ENCODE measurements at places on chromosomes 5 and 9.

DNA sequence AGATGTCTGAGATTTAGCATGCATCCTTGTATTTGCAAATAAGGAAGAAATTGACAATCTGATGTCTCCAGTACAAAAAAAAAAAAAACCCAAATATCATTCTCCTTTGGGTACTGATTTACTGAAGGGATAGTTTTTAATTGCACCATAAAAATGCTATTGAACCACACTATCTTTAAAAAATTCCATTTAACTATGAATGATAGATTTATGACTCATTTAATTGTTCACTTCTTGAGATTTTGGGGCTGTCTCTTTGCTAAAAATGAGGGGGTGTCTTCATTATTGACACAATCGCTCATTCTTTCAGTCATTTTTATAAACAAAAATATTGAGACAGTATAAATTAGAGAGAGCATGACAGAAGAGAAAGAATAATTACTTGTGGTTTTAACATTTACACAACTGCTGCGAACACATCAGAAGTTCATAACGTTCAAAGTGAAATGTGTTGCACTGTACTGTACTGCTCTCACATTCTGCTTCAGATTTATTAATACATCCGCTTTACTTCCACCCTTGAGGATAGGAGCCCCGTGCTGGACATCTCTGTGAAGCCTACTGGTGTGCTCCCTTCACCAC lies 142.3 kb downstream of the MEF2C start:
- DNase-seq: no peak

GRCh38 chr5:108379722-108380530 lies 2.0 kb downstream of the FBXL17 start:
- peak; percentile 24 for DNase-seq

DNA sequence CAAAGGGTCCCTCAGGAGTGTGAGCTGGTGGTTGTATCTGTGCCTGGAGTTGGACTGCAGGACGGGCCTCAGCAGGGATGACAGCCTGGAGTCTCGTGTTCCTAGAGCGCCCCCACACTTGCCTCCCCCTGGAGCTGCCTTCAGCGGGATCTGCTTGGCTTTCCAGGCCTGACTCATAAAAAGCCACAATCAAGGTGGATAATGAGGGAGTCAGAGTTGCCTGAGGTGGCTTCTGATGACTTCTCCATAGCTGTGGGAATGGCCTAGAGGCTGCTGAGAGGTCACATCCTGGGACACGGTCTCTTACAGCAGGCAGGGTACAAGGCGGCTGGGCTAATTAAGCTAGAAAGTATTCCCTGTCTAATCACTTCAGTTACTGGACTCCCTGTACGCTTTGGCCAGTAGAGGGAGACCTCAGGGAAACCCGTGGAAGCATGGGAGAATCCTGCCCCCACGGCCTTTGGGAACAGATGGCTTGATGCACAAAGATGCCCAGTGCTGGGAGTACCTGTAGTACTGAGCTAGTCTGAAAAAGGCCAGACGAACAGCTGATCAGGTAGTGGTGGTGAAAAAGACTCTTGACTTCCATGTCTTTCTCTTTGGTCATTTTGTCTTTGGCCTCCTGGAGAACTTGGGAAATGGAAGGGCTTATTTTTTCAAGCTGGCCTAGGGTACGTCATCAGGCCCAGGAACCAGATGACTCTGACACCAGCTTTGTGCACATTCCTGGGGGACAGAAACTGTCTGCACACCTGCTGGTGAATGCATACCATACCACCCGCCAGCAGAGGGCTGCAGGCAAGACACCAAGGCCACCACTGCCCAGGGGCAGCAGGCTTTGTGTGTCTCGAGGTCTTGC lies 16.1 kb upstream of the FRRS1L start:
- peak; percentile 32 for DNase-seq

GRCh38 chr5:61455179-61456006 lies 123.3 kb downstream of the ZSWIM6 start:
- no peak for DNase-seq

DNA sequence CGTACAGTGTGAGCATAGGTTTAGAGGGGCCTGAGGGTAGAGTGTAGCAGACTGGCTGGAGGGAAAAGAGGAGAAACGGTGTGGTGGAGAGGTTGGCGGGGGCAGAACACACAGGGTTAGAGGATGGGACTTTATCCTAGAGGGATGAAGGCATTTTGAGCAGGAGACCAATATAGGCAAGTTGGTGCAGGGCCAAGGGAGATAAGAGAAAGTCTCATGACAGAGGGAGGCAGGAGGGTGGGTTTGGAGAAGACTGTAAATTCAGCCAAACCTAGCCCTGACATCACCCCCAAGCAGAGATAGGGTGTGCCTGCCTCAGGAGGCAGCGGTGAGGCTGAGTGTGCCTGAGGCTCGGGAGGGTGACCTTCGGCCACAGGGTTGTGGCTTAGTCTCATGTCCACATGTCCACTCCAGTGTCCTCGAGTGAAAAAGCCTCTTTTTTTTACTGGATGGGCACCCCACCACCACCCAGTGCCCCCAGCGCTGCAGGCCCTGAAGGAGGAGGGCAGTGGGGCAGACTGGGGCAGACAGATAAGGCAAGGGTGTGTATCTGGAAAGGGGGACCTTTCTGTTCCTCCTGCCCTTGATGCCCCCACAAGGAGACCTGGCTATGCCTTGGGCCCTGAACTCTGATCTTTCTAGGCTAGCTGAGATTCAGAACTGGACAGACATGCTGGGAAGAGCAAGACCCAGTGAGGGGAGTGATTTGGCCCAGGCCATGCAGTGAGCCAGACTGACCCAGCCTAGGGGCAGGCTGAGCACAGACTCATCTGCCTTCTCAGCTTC lies 108.7 kb downstream of the RGS3 start:
- no peak for DNase-seq

DNA sequence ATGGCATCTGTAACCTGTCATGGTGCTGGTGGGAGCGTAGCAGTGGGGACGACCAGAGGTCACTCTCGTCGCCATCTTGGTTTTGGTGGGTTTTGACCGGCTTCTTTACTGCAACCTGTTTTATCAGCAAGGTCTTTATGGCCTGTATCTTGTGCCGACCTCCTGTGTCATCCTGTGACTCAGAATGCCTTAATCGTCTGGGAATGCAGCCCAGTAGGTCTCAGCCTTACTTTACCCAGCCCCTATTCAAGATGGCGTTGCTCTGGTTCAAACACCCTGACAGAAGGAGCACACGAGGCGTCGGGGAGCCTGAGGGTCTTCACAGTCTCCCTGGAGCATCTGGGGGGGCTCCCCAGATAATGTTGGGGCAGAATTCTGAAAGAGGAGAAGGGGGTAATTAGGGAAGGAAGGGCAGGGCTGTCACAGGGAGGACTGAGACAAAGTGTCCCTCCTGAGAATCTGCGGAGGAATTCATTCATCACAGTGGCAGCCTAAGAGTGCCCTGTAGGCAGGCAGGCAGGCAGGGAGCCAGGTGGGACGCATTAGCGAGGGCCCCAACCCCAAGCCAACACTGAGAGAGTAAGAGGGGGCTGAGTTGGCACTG lies 21.3 kb upstream of the NCS1 start:
- DNase-seq: peak; percentile 75

DNA sequence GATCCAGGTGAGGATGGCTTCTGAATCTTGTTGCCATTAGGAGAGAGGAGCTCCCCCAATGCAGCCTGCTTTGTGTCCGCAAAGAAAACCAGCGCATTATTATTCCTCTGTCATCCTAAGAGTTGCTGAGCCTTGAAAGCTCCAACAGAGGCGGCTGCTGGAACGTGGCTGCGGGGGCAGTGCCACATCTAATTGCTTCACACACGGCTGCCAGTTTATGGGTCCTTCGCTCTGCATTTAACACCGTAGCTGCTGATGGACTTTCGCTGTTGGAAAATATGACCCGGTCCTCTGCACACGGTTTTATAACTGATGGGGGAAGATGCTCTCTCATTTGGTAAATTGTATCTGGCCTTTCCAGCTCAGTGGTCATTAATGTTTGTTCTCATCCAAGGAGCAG lies 38.0 kb downstream of the ZNF622 start:
- DNase-seq: no peak

DNA sequence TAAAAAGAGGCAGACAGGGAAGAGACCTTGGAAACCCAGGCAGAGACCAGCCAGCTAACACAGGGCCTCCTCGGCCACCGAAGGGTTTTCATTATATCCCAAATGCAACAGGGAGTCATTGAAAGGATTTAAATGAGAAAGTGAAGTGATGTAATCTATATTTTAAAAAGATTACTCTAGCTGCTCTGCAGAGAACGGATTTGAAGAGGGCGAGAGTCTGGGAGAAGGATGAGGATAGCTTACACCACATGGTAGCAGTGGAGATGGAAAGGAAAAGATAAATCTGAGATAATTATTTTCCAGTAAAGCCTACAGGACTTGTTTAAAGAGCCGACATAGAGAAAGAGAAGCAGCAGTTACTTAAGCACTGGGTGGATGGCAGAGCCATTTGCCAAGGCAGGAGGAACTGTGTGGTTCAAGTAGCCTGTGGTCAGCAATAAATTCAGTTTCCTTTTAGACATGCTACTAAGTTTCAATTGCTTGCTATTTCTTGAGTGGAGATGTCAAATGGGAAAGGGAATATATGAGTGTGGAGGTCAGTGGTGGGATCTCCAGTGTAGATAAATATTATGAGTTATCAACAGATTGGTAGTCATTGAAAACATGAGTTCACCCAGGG lies 9.3 kb downstream of the FBN2 start:
- no peak for DNase-seq

DNA sequence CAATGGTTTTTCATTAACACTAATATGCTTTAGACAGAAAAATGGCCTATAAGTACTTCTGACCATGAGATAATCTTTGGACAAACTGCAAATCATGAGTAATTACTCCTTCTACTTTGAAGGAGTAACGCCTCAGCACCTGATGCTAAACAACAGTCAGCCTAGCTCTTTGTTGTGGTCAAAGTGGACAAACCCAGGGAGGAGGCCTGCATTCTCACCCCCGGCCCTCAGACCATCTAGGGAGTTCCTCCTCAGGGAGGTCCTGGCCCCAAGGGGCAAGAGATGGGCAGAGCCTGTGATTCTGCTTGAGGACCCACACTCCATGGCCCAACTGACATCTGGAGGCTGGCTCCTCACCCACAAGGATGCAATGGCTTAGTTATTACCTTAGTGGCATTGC lies 48.2 kb upstream of the ANGPTL2 start:
- DNase-seq: no peak

- peak; percentile 16 for DNase-seq
These were observed 282.6 kb downstream of the ELAVL2 start for GRCh38 chr9:23543419-23543818.

GRCh38 chr9:35464141-35465025 lies 25.5 kb upstream of the RUSC2 start:
- DNase-seq: peak; percentile 70

DNA sequence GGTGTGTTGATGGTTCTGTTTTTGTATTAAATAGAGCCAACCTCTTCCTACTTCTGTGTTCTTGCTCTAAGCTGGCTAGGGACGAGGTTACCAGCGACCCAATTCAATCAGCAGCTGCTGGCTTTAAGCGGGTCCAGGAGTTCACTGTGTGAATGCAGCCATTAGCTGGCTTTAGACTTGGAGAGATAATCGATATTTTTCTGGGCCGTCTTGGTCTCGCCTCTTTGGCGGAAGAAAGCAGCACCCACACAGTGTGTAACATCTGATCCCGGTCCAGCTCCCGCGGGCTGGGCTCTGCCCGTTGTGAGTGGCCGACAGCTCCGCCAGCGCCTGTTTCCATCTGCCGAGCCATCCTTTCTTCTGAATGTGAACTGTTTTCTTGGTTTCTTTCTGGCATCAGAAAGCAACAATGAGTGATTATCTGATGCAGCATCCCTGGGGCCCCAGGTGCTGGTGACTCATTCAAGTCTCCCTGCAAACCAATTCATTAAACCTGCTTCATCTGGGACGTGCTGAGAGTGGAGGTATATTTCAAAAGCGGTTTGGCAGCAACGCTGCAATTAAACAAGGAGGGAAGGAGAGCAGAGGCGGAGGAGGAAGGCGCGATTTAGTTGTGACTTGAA lies 90.8 kb upstream of the IRX4 start:
- DNase-seq: no peak

DNA sequence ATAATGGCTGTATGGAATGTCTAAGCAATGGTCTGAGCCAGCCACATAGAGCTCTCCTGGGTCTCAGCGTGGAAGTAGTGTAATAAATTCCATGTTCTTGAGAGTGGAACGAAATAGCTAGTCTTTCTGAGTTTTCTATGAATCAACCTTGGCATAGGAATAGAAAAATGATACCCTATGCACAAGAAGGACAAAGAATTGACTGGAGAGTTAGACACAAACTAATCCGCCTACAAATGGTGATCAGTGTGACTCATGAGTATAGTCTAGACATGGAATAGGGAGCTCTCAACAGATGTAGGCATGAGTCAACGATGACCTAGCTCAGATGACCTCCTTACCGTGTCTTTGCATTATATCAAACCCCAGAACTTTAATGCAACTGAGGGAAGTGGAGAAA lies 256.8 kb upstream of the GRIN3A start:
- DNase-seq: peak; percentile 73

- DNase-seq: peak; percentile 6
These were observed 26.9 kb downstream of the KLF4 start for GRCh38 chr9:107462691-107463090.

- DNase-seq: no peak
These were observed 106.0 kb downstream of the FRMD3 start for GRCh38 chr9:83432104-83432627.

DNA sequence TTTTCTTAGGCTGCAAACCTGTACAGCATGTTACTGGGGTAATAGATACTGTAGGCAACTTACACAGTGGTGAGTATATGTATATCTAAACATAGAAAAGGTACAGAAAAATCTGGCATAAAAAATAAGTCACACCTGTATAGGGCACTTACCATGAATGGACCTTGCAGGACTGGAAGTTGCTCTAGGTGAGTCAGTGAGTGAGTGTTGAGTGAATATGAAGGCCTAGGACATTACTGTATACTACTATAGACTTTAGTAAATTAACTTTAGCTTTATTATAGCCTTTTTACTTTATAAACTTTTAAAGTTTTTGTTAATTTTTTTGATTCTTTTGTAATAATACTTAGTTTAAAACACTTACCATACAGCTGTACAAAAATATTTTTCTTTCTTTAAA lies 51.3 kb downstream of the DENND4C start:
- no peak for DNase-seq

GRCh38 chr9:971901-972500 lies 4.5 kb upstream of the DMRT3 start:
- DNase-seq: no peak

DNA sequence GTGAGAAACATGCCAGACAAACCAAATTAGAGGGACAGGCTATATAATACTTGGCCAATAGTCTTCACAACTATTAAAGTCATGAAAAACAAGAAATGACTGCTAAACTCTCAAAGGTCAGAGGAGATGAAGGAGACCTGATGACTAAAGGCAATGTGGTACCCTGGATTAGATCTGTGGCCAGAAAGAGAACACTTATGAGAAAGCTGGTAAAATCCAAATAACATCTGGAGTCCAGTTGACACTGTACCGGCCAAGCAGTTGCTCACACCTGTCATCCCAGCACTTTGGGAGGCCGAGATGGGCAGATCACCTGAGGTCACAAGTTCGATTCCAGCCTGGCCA lies 24.4 kb downstream of the ATOX1 start:
- DNase-seq: no peak

- DNase-seq: peak; percentile 34
These were observed 14.7 kb upstream of the TMEM250 start for GRCh38 chr9:136133191-136133958.

GRCh38 chr9:37534901-37535300 lies 41.3 kb downstream of the FBXO10 start:
- DNase-seq: no peak

Data from iris pigment epithelial cell (primary cell).